ENCODE measurements at places on chromosomes 7 and 10.
A peak's percentile ranks its signal among the peaks of the same experiment; 100 is the strongest.

DNA sequence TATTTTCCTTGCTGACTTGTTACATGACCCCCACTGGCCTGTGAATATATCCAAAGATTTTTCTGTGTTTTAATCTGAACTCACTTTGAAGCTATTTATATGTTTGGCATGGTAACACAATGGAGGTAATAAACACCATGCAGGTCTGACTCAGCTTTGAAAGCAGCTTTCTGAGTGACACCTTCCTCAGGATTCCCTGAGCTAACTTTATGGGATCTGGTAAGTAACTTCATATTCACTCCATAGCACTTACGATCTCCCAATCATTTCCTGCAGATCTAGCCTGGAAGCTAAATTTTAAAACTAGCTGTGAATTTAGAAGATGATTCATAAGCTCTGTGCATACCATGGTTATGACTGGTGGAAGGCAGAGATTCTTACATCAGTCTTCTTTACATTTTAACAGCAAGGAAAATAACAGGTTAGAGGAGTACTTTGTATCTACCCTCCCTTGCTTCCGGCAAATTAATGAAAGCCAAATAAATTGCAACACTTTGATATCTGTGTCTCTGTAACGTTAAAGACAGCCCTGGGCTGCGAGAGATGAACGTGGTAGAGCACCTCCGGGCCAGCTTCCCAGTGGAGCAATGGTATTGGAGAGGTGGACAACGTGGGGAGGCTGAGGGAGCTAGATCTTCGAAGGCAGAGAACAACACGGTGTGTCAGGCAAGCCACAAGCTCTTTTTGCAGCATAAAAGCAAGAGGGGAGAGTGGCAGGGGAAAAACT, 170.2 kb upstream of the KLF14 start:
- H3K27me3 ChIP-seq = no peaks in the 10 kb centered on the region
- peaks cover 92% of the 10 kb centered on the region for H3K4me1 ChIP-seq
- no peak for DNase-seq

- no peak overlapping the region for H3K4me3 ChIP-seq
- H3K4me1 ChIP-seq = no peaks in the 10 kb centered on the region
- no peaks in the 10 kb centered on the region for H3K27me3 ChIP-seq
- no peaks in the 10 kb centered on the region for H3K36me3 ChIP-seq
- H3K27ac ChIP-seq = no peak overlapping the region
Measured at GRCh38 chr10:117942226-117942625, 104.5 kb downstream of the RAB11FIP2 start.

- H3K4me3 ChIP-seq = no peak overlapping the region
- H3K27me3 ChIP-seq = peaks cover 4% of the 10 kb centered on the region
- H3K4me1 ChIP-seq = peaks cover 8% of the 10 kb centered on the region
- DNase-seq = no peak
- H3K27ac ChIP-seq = no peak overlapping the region
Measured at GRCh38 chr7:114784746-114785145, 137.1 kb upstream of the MDFIC start.

DNA sequence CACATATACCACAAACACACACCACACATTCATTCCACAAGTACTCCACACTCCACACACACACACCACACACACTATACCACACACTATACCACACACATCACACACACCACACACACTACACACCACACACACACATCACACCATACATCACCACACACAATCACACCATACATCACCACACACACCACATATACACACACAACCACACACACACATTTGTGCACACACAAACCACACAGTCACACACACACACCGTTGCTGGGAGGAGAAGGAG, 112.8 kb downstream of the PTPN20 start:
- no peaks in the 10 kb centered on the region for H3K4me1 ChIP-seq
- DNase-seq = no peak
- H3K27ac ChIP-seq = no peak overlapping the region
- H3K27me3 ChIP-seq = no peaks in the 10 kb centered on the region
- no peaks in the 10 kb centered on the region for H3K36me3 ChIP-seq
- H3K4me3 ChIP-seq = no peak overlapping the region

- no peak overlapping the region for H3K27ac ChIP-seq
- peak; percentile 32 for DNase-seq
- H3K27me3 ChIP-seq = no peaks in the 10 kb centered on the region
- H3K4me3 ChIP-seq = no peak overlapping the region
Measured at GRCh38 chr10:101601541-101601940, 13.4 kb downstream of the DPCD start.

DNA sequence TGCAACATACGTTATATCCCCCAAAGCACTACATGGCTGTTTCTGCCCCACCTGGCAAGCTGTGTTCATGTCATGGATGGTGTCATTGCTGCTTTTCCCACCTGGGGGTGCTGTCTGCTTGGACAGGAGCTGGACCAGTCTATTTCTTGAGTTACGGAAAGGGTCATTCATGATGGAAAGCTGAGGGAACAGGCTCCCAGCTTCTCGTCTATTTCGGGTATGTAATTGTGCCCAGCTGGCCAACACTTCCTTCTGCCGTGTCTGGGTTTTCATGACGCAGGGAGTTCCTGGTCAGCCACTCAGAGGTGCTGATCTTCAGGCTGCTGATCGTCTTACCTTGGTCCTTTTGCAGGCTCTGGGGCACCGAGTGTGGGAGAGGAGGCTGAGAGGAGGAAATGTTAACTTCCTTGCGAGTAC, 8.6 kb downstream of the BTBD16 start:
- no peaks in the 10 kb centered on the region for H3K27me3 ChIP-seq
- H3K36me3 ChIP-seq = no peaks in the 10 kb centered on the region
- H3K27ac ChIP-seq = no peak overlapping the region
- DNase-seq = no peak
- peaks cover 43% of the 10 kb centered on the region for H3K4me1 ChIP-seq

DNA sequence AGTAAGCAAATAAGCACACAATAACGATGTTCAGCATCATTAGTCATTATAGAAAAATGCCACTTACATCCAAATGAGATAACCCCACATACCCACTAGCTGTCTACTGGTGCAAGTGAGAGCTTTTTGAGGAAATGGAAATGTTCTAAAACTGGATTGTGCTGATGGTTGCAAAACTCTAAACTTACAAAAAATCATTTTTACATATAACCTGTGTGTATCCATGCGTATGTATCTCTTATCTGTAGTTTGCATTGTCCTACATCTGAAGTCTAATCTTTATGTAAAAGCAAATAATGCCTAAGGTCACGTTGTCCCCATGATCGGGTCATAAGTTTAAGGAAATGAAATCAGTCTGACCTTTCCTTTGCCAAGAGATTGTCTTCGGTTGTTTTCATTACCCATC, 81.6 kb upstream of the DNAJB6 start:
- H3K4me3 ChIP-seq = no peak overlapping the region
- H3K27ac ChIP-seq = no peak overlapping the region
- peaks cover 23% of the 10 kb centered on the region for H3K36me3 ChIP-seq

DNA sequence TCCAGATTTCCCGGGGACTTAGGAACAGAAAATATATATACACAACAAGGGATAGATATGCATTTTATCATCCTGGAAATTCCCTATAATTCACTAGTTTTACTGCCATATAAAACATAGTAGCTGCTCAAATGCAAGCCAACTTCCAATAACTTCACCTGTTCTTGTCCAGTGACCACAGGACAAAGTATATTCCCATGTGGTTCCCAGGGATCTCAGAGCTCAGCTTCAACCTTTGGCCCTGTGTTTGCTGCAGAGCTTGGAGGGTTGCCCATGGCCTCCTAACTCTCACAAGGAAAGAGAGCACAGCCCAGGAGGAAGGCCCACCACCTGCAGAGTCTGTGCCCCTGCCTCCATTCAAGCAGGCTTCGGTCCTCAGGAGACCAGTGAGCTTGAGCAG, 4.5 kb upstream of the DRGX start:
- H3K27ac ChIP-seq = no peak overlapping the region
- H3K36me3 ChIP-seq = no peaks in the 10 kb centered on the region
- H3K4me1 ChIP-seq = peaks cover 19% of the 10 kb centered on the region
- peaks cover 81% of the 10 kb centered on the region for H3K27me3 ChIP-seq

DNA sequence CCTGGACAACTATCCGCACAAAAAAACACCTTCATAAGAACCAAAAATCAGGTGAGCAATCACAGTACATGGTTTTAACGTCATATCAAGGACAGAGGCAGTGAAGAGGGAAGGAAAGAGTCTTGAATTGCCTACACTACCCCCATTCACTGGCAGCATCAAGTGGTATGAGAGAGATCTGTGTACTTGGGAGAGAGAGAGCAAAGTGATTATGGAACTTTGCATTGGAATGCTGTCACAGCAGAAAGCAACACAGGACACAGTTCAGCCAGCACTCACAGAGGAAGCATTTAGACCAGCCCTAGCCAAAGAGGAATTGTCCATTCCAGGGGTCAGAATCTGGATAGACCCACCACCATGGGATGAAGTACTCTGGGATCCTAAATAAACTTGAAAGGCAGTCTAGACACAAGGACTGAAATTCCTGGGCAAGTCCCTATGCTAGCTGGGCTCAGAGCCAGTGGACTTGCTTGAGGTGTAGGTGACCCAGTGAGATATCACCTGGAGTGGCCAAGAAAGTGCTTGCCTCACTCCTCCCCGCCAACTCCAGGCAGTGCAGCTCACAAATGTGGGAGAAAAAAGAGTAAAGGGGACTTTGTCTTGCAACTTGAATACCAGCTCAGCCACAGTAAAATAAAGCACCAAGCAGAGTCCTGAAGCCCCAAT, 30.5 kb upstream of the SFTPD start:
- peaks cover 6% of the 10 kb centered on the region for H3K4me1 ChIP-seq
- no peak overlapping the region for H3K4me3 ChIP-seq
- no peaks in the 10 kb centered on the region for H3K36me3 ChIP-seq
- H3K27me3 ChIP-seq = peaks cover 12% of the 10 kb centered on the region

DNA sequence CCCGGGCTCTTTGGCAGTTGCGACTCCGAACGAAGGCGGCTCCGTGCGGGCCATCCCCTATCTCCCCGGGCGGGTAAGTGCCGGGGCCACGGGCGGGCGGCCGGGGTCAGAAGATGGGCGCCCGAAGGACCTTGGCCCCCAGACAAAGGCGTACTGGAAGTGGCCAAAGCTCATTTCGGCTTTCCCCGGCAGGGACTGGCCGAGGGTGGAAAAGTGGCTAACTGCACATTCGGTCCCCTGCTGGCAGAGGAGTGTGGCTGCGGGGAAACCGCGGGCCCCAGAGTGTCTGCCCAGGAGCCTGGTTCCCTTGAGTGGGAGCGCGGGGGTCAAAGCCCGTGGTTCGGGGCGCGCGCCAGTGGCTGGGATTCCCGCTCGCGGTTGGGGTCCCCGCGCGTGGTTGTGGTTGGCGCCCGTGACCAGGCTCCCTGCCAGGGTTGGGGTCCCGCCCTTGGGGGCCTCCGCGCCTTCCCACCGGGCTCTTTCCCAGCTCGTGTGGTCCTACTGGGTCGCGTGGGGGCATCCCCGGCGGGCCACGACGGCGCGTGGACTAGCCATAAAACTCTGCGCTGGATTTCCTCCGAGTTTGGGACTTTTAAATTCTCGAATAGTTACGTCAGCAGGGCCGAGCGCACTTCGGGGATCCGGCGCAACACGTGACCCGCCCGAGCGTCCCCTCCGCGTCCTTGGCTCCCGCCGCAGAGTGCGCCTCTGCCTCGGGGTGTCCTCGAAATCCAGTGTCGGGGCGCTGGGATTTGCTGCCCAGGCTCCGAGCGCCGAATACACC, 124.4 kb downstream of the TACC2 start:
- H3K4me3 ChIP-seq = peak overlapping the region; percentile 88
- H3K4me1 ChIP-seq = peaks cover 51% of the 10 kb centered on the region
- H3K27ac ChIP-seq = peak overlapping the region; percentile 98
- no peaks in the 10 kb centered on the region for H3K27me3 ChIP-seq
- DNase-seq = no peak

DNA sequence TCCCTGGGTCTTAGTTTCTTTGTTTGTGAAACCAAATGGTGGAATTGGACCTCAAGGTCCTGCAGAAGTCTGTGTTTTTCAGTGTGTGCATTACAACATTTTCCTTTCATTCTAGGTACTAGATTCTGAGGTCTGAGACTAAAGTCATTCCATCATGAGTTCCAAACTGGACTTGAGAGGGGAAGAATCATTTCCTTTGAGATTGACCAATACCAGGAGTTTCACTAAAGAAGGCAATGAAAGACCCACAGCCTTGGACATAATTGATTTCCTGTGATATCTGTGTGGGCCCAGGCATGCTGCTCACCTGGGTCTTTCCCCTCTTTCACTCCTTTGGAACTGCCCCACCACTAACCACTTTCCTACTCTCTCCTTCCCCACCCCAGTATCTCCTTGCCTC, 18.2 kb downstream of the TAS2R41 start:
- no peaks in the 10 kb centered on the region for H3K27me3 ChIP-seq
- no peaks in the 10 kb centered on the region for H3K36me3 ChIP-seq
- peaks cover 14% of the 10 kb centered on the region for H3K4me1 ChIP-seq
- no peak overlapping the region for H3K27ac ChIP-seq
- no peak overlapping the region for H3K4me3 ChIP-seq

- H3K27ac ChIP-seq = no peak overlapping the region
- no peaks in the 10 kb centered on the region for H3K4me1 ChIP-seq
- no peak overlapping the region for H3K4me3 ChIP-seq
- H3K27me3 ChIP-seq = peaks cover 15% of the 10 kb centered on the region
- H3K36me3 ChIP-seq = no peaks in the 10 kb centered on the region
Measured at GRCh38 chr10:48731654-48732053, 47.0 kb downstream of the WDFY4 start.

DNA sequence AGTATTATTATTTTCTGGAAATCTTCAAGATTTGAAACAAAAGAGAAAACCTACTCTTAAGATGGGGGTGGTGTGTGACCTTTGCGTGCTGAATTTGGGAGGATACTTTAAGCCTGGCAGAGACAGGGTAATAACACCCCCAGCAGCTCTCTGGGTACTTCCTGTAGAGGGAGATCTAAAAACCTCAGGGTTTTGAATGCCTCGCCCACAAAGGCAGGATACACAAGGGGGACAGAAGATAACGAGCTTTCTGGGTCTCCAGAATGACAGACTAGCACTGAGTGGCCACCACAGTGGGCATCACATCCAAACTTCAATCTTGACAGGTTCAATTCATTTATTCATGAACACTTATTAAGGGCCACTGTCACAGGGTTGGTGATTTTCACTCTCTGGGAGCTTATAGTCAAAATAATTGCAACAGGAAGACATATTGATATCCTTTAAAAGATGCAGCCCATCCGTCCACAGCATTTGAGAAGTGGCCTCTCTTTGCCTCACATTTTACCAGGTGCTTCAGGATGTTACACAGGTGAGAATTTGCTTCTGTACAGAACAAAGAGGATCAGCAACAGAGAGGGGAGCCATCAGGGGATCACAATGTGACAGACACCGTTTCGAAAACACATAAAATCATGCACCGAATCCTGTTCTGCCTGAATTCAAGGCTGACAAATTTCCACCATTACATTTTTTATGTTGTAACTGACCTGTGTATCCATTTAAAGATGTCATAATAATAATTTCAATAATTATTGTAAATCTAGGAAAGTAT, 14.3 kb downstream of the CPA1 start:
- no peaks in the 10 kb centered on the region for H3K27me3 ChIP-seq
- H3K36me3 ChIP-seq = peaks cover 2% of the 10 kb centered on the region
- peaks cover 60% of the 10 kb centered on the region for H3K4me1 ChIP-seq
- H3K4me3 ChIP-seq = no peak overlapping the region
- no peak overlapping the region for H3K27ac ChIP-seq
- no peak for DNase-seq

All from chondrocyte (in vitro differentiated cells).